ENCODE measurements at places on chromosomes 11 and 22.

DNA sequence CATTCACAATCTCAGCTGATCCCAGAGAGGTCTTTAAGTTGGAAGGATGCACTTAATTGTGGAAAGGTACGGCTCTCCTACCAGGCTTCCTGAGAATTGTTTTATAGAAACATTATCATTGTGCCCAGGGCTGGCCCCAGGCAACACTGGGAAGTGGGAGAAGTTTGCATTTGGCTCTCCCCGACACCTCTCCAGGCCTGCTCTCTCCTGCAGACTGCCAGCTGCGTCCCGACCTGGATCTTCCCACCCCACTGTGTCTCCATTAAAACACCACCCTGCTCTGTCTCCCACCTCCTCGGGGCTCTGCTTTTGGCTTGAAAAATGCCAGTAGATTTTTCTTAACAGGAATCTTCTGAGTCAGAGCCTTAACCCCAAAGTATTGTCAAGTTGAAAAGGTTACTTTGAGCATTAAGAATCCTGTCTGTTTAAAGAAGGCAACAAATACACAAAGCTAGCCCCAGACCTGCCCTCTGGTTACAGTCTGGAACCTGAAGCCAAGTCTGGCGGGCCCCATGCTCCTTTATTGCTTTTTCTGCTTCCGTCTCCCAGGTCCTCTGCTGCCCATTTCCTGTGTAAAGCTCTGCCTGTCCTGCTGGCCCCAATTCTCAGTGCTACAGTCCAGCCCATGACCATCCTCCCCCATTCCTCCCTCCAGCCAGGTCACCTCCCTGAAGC, 530.2 kb downstream of the SOX6 start:
- no peak for DNase-seq

DNA sequence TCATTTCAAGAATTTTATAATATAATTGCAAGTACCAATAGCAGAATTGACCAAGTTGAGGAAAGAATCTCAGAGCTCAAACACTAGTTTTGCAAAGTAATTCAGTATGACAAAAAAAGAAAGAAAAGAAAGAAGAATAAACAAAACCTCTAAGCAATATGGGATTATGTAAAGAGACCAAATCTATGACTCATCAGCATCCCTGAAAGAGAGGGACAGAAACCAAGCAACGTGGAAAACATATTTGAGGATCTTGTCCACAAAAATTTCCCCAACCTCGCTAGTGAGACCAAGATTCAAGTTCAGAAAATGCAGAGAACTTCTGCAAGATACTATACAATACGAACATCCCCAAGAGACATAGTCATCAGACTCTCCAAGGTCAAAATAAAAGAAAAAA, 203.7 kb upstream of the DDI1 start:
- no peak for DNase-seq

- no peak for DNase-seq
Observed at GRCh38 chr11:120807414-120808150, 216.3 kb upstream of the TBCEL start.

- peak; percentile 45 for DNase-seq
Observed at GRCh38 chr11:117045196-117045595, 53.0 kb downstream of the SIK3 start.

- DNase-seq = peak; percentile 75
Observed at GRCh38 chr11:27701355-27702105, 1.3 kb upstream of the BDNF start.
